Small intestine (tissue), 16 donors: ENCODE measurements at places on chromosomes 16 and 17.

DNA sequence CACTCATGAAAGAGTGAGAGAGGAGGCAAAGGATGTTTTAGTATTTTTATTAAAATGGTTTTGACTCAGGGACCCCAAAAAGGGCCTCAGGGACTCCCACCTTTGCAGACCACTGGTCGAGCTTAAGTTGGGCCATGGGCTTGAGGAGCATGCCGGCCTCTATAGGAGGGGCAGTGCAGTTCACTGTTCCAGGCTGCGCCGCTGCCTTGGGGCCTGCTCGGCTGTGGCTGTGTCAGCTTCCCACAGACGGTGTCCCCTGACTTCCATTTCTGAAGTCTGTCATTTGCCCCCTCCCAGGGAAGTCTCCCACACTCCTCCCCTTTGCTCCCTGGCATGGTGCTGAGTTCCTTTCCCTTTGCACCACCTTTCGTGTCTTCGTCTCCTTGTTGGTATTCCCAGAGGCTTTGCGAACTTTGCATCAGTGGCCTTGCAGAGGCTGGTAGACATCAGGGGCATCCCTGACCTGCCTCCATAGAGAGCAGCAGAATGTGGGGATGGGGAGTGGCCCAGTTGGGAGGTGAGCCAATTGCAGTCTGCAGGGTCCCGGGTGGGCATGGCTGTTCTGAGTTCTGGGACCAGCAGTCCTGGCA is 17.1 kb downstream of the MPRIP start:
- DNase-seq: no peak

DNA sequence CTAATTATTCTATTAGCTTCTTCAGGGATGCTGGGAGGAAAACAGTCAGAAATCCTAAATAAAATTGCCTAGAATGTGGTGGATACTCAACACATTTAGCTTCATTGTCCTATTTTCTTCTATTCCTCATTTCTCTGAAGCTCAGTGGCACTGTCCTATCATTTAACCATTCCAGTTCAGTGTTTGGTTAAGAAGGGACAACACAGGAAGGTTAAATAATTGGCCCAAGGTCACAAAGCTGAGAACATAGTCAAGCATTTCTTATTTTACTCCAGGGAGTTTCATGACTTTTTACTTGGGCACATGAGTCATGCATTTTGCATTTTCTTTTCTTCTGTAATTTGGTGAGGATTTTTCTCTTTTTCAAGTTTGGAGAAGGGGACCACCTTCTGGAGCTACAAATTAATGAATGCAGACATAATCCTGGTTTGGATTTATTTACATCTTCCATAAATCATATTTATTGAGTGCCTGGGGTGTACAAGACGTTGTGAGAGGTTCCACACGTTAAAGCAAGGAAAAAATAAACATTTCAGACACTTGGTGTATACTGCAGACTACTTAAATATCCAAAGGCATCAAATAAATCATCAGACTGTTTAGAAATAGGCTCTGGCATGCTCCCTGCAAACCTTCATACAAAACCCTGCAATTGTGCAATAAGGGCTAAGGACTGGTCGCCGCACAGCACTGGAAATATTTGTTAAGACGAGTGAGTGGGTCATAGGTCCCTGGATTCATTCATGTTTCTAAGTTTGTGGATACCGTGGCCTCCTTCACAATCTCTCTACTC is 263.9 kb downstream of the MAF start:
- DNase-seq: no peak

GRCh38 chr17:78379131-78379491 is 662 bp downstream of the PGS1 start:
- DNase-seq: no peak

GRCh38 chr17:43768382-43768781 is 9.8 kb upstream of the SOST start:
- DNase-seq: no peak

DNA sequence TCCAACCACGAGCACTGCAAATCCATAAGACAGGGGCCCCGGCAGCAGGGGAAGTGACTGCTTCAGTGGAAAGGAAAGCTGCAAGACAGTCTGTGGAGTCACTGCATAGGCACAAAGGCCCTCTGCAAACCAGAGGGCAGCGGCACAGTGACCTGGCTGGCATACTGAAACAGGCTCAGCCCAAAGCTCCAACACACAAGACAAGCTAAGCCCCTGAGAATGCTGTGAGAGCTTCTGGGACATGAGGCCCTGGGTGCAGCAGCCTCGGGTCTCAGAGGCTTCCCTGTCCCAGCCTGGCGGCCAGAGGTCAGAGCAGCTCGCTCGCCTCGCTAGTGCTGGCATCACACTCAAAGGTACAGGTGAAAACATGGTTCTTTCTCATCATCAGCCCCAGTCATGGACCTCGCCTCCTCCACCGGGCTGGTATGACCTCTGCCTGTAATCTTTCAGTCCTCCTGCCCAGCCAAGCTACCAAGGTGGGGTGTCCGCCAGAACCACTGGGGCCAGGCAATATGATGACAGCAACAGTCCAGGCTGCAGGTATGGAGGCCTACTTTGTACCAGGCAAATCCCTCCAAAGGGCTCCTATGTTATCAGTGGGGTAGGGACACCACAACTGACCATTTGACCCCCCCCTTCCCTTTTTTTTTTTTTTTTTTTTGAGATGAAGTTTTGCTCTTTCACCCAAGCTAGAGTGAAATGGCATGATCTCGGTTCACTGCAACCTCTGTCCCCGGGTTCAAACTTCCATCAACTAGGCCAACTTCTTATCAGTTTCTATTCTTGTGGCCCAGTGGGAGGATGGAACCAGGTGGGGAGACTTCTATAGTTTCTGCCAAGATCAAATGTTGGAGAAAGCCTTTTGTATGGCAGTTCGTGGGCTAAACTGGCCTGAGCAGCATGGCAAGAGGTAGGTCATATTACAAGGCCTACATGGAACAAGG is 19.2 kb downstream of the ST3GAL2 start:
- DNase-seq: peak; percentile 88

DNA sequence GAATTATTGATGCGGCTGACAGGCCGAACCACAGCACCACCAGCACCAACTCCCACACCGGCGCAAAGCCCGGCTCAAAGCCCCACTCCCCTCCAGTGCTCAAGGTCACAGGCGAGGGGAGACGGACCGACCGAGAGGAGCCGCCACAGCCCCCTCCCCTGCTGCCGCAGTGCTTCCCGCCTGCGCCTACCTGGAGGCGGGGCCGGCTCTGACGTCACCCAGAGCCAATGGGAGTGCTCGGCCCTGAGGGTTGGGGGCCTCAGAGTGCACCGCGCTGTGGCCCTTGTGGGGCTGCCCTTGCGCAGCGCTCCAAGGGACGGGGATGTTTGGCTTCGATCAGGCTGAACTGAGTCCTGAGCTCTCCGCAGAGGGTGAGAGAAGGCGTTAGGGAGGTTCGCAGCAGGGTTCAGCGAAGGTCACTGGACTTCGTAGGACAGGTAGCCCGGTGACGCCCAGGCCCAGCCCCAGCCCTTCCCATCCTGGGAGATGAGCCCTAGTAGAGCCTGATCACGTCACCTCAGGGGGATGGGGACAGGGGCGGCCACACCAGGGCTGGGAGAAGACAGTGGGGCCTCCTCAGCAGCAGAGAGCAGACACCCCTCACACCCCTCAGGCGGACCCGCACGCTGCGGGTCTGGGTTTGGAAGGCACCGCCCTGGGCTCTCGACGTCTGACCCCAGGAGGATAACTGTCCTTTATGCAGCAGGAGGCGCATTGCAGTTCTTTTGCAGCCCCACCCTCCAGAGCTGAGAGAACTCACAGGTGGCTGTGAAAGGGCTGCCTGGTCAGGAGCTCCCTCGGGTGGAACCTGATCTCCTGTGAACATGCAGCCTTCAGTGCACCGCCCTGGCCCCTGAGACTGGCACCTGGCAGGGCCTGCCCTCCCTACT is 1.5 kb downstream of the NDRG4 start:
- DNase-seq: peak; percentile 73

GRCh38 chr16:79267781-79268180 is 332.8 kb downstream of the MAF start:
- no peak for DNase-seq

DNA sequence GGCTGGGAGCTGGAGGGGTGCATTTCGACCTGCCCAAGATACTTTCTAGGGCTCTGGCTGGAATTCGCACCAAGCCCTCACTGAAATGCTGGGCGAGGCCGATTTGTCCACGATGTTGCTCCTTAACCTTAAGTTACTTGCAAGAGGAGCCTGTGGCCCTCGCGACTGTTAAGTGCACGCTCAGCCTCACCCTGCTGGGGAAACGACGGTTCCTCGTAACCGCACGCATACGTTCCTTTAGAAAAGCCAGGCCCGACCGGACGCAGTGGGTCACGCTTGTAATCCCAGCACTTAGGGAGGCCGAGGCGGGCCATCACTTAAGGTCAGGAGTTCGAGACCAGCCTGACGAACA is 607 bp upstream of the NCOR1 start:
- DNase-seq: peak; percentile 63

- no peak for DNase-seq
Measured at GRCh38 chr16:88059701-88060386, 108.6 kb downstream of the BANP start.

DNA sequence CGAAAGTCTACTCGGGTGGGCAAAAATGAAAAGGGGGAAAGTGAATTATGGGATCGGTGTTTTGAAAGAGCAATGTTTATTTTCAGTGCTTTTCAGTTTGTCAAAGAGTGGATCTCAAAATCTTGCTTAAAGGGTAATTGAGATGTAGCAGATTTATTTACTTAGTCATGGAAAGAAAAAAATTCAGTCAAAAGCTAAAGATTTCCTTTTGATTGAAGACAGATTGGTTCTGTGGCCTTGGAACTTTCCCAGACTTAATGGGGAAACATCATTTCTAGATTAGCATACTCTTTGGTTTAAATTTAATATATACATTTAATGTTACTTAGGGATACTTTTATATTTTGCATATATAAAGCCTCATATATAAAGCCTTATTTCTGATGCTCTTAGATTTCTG is 20.6 kb downstream of the PRKAR1A start:
- no peak for DNase-seq

- DNase-seq: no peak
Measured at GRCh38 chr17:8939496-8940334, 25.8 kb downstream of the PIK3R5 start.

DNA sequence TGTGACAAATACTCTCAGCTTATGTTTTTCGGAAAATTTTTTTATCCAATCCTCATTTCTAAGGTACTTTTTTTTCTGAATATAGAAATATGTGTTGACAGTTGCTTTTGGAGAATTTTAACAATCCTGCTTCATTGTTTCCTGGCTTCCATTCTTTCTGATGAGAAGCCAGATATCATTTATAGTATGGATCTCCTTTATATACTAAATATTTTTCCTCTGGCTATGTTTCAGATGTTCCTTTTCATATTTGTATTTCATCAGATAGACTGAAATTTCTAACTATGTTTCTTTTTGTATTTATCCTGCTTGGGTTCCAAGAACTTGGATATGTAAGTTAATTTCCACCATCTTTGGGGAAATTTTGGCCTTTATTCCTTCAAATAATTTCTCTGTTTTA is 138.9 kb upstream of the CDH11 start:
- no peak for DNase-seq

DNA sequence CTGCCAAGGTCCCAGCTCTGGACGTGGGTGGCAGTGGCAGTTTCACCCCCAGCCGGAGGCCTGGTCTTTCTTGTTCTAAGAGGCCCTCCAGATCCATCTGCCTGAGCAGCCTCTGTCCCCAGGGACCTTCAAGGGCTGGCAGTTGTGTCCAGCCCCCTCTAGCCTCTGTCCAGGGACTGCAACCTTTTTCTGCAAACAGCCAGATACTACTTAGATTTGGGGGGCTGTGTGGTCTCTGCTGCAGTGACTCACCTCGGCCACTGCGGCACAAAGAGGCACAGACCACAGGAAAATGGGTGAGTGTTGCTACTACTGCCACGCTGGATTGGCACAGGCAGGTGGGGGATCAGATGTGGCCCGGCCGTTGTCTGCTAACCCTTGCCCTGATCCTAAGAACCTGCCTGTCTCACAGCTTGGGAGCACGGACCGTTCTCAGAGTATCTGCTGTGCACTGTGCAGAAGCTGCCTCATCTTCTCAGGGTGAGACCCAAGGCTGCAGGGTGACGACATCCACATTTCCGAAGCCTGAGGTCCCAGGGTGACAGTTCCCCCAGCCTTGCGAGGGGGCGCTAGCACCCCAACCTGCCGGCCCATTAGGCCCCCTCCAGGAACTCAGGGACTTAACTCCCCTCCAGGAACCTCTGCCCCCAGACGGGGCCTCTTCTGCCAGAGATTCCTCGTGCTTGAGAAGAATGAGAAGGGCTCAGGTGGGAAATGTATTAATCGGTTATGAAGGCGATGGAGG is 27.6 kb downstream of the MXRA7 start:
- DNase-seq: no peak

DNA sequence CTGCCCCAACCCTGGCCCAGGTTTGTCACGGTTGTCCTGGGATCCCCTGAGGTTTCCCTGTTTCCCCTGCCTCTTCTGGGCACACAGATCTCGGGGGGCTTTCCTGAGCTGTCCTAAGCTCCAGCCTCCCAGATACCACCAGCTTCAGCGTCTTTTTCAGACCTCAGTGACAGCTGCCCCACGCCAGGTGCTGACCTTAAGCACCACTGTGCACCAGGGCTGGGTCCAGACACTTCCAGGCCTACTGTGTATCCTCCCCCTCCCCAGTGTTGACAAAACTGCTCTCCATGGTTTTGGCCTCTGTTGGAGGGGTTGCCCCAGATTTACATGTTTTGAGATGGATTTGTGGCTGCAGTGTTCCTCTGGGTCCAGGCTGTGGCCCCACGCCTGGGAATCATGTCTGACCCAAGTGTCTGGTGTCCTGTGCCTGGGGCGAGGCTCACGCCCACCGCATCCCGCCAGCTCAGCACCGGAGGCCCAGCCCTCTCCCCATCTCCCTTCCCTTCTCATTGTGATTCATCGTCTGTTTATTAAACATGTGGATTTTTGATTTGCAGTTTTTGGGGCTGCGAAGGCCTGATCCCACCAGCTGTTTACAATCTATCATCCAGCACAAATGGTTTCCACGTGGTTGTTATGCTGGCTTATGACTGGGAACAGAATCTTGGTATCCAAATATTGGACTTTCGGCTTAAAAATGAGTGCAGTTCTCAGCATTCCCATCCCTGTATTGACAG is 82.1 kb downstream of the METRNL start:
- no peak for DNase-seq

- DNase-seq: no peak
Measured at GRCh38 chr16:15581127-15581815, 61.7 kb downstream of the MARF1 start.

- peak; percentile 75 for DNase-seq
Measured at GRCh38 chr17:57256708-57257112, 387 bp downstream of the MSI2 start.

DNA sequence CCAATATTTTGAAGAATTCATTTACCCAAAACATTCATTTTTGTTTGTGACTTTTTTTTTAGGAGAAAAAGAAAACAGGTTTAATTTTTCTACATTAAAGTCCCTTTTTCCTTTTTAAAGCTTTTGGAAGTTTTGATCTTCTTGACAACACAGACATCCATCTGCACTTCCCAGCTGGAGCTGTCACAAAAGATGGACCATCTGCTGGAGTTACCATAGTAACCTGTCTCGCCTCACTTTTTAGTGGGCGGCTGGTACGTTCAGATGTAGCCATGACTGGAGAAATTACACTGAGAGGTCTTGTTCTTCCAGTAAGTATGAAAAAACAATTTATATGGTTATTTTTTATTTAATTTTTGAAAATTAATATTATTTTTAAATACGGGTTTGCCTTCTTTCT is 37.2 kb downstream of the SIAH1 start:
- DNase-seq: no peak
